ENCODE measurements at places on chromosomes 13 and 19. TPM values are rescaled to one million over a fixed set of nuclear protein-coding genes. Genes with fewer than 3 reads are reported as not detected.

LRRC8E gene
- total RNA-seq: 2.6 TPM

KLK12 gene
- not detected for total RNA-seq

ZNF829 gene
- 4.4 TPM for total RNA-seq

TTYH1 gene
- not detected for total RNA-seq

N4BP2L2 gene
- 79.7 TPM for total RNA-seq

ZNF799 gene
- 2.0 TPM for total RNA-seq

LRRC25 gene
- 0.44 TPM for total RNA-seq

FGF21 gene
- total RNA-seq: not detected

CLDND2 gene
- not detected for total RNA-seq

PINLYP gene
- 2.4 TPM for total RNA-seq
